ENCODE measurements at places on chromosomes 7 and 10.

DNA sequence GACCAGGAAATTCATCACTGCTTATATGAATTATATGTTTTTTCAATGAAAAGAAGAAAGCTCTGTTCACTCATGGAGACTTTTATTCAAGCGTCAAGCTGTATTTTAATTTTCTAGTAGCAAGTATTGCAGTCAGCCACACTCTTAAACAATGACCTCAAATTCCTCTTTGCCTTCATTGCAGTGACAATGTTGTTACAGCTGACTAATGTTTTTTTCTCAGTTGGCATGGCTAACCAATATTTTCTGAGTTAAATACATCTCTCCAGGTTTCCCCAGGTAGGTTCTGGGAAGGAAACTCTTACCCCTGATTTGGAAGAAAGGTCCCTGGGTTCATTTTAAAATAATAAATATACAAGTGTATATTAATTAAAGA lies 241.5 kb downstream of the WDR11 start:
- DNase-seq, result no peak

DNA sequence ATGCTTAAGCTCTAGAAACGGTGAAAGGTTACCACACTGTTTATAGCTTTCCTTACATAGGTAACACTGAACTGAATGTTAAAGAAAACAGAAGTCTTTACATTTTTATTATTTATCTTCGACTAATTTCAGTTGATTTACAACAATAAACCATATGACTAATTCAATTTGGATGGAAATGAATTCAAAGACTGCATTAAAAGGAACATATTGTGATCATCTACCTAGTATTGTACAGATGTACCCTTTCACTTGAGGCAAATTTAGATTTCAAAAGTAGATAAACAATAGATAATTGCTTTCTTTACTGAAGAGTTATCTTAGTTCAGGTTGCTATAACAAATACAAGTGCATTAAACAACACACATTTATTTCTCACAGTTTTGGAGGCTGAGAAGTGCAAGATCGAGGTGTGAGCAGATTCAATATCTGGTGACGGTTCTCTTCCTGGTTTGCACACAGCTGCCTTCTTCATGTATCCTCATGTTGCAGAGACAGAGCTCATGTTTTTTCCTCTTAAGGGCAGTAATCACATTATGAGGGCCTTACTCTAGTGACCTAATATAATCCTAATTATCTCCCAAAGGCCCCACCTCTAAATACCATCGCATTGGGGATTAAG lies 15.0 kb upstream of the ARMC3 start:
- no peak for DNase-seq

GRCh38 chr10:10699427-10699826 lies 318.2 kb upstream of the CELF2 start:
- no peak for DNase-seq

- no peak for DNase-seq
These were observed 518 bp downstream of the AGFG2 start for GRCh38 chr7:100539436-100540006.

DNA sequence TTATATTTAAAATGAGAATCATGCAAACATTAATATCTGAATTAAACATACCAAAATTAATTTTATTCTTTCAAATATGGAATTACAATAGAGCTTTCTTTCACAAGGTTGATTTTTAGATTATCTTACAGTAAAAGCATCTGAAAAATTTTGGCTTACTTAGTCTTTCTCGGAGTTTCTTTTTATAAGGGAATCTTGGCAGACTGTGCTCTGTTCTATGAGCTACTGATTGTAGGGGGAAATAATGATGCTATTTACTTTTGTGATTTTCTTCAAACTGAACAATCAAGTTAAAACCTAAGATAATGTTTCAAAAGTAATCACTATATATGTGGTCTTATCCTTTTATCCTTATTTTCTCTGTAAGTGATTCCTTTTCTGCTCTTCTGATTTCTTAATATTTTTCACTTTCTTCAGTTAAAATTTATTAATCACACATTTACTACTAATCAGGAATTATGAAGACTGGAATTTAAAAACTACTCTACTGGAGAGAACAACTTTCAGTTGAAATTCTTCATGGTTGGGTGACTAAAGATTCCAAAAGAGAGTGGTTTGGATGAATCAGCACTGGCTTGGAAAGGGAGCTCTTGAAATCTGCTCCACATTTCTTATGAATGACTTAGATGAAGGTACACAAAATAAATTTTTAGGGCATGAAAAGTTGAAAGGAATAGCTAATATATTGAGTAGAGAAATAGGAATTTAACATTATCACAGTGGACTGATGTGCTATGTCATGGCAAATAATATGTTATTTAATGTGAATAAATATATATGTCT lies 103.9 kb downstream of the PPP1R9A start:
- no peak for DNase-seq

GRCh38 chr7:115827305-115828045 lies 203.1 kb downstream of the TFEC start:
- no peak for DNase-seq

GRCh38 chr10:118870467-118871243 lies 115.9 kb upstream of the CACUL1 start:
- DNase-seq, result no peak

GRCh38 chr10:110458266-110458920 lies 39.3 kb upstream of the DUSP5 start:
- DNase-seq, result no peak

- DNase-seq, result no peak
These were observed 78.8 kb downstream of the MTPAP start for GRCh38 chr10:30270247-30270646.

- no peak for DNase-seq
These were observed 17.1 kb upstream of the PRRT4 start for GRCh38 chr7:128378637-128379036.

DNA sequence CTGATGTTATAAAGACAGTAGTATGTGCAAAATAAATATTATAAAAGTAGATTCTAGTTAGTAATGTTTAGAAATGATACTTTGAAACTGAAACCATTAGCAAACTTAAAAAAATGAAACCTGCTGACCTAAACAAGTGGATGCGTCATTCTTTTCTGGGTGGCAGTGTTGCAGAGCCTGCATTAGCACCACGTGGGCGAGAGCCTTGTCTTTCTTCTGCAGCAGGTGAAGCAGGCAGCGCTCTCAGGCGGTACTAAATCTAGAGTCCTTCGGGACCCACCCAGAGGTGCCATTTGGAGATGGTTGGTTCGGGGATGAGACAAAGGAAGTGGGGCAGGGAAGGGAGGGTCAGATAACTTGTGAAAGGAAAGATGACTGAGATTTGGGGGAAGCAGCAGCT lies 759.1 kb upstream of the IGFBP3 start:
- DNase-seq, result no peak

DNA sequence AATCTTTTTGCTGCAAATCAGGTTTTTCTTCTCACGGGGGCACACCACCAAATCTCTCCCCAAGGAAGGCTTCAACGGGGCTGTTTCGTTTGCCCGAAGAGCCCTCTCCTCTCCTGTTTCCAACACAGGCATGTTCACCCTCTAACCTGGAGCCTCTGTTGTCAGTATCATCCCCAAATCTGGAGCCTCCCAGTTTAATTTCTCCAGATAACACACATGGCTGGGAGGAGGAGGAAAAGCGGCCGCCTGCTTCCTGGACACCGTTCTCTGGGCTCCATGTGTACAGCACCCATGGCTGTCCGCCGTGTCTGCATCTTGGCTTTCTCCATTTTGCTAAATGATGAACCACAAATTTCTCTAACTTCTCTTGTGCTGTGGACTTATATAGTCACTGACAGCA lies 214.5 kb downstream of the DIP2C start:
- DNase-seq, result no peak

- no peak for DNase-seq
These were observed 3.6 kb downstream of the NXPH1 start for GRCh38 chr7:8436965-8437364.

- DNase-seq, result no peak
These were observed 2.8 kb downstream of the FAM180A start for GRCh38 chr7:135745703-135746312.

- DNase-seq, result no peak
These were observed 21.4 kb downstream of the VSTM4 start for GRCh38 chr10:49093922-49094321.

All from cortex of kidney (tissue), 1 donor.